Cortex of kidney (tissue), 1 donor: ENCODE measurements at places on chromosomes 6 and 20.

GRCh38 chr20:55597526-55597925 lies 407.8 kb downstream of the CBLN4 start:
- DNase-seq, result no peak

DNA sequence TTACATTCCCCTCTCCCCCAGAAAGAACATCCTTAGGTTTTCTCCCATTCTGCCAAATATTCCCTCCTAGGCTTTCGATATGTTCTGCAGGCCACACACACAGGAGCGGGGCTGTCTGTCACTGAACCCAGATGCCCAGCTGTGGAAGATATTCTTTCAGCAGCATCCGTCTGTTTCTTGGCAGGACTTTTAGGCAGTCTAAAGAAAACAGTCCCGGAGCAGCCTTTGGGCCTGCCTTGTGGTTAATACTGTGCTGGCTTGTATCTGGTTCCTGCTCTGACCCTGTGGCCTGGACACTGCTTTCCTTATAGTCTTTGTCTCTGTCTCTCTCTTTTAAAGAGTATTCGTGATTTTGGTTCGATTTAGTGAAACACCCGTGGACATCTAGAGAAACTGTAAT lies 94.6 kb upstream of the SUPT3H start:
- DNase-seq, result no peak

- DNase-seq, result no peak
These were observed 1054.3 kb downstream of the EPHA7 start for GRCh38 chr6:92364948-92365541.

DNA sequence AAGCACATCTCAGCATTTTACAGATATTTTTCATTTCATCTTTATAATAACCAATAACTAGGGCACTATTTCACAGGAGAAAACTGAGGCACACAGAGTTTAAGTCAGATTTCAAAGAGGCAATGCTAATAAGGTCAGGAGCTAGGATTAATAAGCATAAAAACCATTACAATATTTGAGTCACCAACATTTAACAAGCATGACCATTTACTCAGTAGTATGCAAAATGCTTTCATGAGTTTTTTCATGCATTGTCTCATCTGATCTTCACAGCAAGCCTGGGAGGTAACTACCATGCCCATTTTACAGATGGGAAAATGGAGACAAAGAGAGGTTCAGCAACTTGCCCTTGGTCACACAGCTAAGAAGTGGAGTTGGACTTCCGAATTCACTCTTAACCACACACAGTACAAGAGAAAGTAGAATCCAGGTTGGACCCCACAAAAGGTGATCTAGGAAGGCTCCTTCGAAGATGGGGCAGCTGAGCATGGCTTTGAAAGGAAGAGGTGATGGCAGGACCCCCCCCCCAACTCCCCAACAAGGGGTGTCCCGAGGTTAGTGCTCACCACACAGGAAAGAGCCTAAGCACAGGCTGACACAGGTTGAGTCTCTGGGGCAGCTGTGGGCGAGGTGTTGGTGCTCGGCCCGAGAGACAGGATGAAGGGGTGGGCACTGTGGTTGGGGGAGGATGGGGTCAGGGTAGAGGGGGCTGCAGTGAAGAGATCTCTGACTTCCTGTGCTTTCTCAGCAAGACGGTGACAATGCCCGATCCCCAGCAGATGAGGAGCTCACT lies 108.8 kb downstream of the PREX1 start:
- no peak for DNase-seq

DNA sequence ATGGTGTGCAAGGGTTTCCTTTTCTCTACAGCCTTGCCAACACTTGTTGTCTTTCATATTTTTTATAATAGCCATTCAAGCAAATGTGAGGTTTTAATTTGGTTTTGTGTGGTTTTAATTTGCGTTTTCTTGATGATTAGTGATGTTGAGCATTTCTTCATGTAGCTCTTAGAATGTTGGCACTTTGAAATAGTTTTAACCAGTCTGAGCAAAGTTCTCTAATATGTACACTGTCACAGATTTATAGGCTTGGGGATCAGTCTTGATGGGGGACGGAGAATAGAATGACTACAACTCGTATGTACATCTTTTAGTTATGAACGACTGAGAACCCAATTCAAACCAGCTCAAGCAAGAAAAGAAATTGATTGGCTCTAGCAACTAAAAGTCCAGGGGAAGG lies 1003.1 kb downstream of the KIF16B start:
- DNase-seq, result no peak

DNA sequence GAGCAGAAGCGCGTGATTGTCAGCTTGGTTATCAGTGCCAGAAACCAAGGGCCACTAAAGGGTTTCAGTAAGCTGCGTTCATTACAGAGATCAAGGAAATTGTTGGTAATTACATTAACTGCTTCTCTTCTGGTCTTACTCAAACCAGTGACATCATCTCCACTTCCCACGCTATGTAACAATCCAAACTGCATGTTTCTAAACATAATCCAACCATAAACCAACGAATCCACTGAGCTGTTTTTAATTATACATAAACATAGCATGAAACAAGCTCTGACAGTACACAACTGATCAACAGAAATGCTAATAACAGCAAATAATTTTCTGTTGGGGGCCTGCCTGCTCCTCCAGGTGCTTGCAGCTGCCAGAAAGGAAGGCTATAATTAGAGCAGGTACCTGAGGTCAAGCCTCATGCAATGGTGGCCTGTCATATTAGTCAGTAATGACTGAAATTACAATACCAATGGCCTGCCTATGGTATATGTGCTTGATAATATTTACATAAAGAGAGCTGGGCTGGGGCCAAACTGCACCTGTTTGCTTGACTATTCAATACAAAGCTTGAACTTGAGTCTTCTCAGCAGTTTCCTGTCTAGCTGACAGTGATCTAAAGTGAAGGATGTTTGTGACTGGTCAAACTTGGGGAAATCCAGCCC lies 40.1 kb downstream of the ILRUN start:
- no peak for DNase-seq

- DNase-seq, result no peak
These were observed 102.2 kb upstream of the RALGAPA2 start for GRCh38 chr20:20814685-20815084.

DNA sequence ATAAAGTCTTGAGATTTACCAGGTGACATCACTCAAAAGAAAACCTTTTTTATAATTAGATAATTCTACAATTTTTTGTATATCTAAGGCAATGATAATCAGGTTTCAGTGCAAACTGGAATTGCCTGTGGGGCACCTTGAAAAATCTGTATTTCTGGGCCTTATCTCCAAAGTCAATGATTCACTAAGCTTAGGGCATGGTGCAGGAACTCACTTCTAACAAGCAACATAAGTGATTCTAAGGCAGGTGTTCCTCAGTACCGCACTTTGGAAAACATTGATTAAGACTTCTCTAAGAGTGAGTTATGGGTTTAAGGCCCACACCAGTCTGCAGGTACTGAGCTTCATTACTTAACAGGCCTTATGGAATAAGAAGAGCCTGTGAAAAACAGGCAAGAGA lies 115.3 kb downstream of the COL12A1 start:
- DNase-seq, result no peak

- DNase-seq, result no peak
These were observed 280.2 kb downstream of the TBC1D7 start for GRCh38 chr6:13048113-13048512.

DNA sequence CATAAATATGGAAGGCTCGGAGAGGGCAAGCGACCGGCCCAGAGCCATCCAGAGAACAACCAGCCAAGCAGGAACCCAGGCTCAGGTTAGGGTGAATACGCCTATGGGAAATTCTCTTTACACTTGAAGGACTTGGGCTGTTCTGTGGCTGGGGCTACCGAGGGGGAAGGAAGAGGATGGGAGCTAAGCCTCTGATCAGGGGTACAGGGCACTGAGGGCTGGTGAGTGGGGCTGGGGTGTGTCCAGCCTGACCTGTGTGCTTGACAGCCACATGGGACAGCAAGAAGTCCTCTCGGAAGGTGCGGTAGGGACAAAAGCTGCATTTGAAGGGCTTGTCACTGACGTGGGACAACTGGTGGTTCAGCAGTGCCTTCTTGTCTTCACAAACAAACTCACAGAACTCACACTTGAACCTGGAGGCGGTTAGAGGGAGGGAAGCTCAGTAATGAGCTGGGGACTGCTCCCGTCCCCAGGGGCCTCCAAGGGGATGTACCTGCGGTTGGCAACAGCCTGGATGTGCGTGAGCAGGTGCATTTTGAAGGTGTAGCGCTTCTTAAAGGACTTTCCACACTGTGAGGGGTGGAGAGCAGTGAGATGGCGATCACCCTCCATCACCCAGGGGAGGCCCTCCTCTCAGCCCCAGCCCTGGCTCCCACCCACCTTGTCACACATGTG lies 11.9 kb downstream of the ZNF335 start:
- DNase-seq, result no peak

- DNase-seq, result no peak
These were observed 17.4 kb downstream of the PHF3 start for GRCh38 chr6:63652980-63653379.

- no peak for DNase-seq
These were observed 91.7 kb downstream of the GJA10 start for GRCh38 chr6:89985751-89986493.

GRCh38 chr20:14295238-14295637 lies 42.2 kb downstream of the FLRT3 start:
- no peak for DNase-seq

DNA sequence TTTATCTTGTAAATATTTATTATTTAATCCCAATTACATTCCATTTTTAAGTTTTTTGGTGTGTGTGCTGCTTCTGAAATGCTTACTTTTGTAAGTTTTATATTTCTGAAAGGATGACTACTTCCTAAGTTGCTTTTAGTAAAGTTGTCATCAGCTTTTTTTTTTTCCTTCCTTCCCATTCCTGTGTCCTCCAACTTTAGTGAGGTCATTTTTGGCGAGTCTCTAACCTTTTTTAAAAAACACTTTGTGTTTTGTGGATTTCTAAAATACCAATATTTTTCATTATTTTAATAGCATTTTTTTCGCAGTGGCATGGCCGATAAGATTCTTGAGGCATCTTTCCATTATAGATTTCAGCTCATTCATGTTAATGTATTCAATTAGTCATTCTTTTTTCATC lies 30.9 kb downstream of the FIG4 start:
- DNase-seq, result no peak

- no peak for DNase-seq
These were observed 15.5 kb downstream of the SYTL3 start for GRCh38 chr6:158665332-158665731.

DNA sequence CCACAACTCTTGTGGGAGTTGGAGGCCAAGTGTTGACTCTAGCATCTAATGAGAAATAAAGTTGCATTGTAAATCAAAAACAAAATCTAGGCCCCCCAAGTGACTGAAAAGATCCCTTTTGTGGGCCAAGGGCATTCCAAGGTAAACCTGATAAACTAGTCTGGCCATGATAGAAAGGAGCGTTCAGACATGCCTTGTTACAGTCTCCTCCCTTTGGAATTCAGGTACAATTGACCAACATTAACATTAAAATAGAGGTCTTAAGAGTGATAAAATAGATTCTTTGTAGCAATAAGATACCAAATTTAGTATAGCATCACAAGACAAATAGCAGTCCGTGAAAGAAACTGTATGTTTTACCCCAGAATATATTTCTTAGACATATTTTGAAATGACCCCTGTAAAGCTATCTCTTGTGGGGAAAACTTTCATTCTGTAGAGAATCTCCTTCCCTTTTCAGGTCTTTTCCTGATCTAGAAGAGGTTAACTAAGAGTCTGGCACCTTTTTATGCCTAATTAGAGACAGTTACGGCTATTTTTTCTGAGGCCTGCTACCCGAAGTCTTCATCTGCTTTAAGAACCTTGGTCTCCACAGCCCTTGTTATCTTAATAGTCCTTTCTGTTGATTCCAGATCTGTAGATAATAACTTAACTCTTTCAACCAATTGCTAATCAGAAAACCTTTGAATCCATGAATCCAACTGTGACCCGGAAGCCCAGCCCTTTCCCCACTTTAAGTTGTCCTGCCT lies 495.4 kb upstream of the MMS22L start:
- no peak for DNase-seq

- no peak for DNase-seq
These were observed 68.7 kb downstream of the LY86 start for GRCh38 chr6:6657085-6657819.

- no peak for DNase-seq
These were observed 67.1 kb downstream of the EPB41L2 start for GRCh38 chr6:130995783-130996447.

- DNase-seq, result no peak
These were observed 59.1 kb upstream of the NT5E start for GRCh38 chr6:85390775-85391174.

DNA sequence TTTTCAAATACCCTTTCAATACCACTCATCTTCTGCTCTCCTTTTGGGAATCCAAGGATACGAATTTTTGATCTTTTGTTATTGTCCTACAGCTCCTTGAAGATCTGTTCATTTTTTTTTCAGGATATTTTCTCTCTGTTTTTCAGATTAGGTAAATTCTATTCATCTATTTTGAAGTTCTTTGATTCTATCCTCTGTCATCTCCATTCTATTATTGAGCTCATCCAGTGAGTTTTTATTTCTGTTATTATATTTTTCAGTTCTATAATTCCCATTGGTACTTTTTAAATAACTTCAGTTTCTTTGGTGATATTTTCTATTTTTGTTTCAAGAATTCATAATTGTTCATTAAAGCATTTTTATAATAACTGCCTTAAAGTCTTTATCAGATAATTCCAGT lies 14.7 kb upstream of the ADTRP start:
- DNase-seq, result no peak

DNA sequence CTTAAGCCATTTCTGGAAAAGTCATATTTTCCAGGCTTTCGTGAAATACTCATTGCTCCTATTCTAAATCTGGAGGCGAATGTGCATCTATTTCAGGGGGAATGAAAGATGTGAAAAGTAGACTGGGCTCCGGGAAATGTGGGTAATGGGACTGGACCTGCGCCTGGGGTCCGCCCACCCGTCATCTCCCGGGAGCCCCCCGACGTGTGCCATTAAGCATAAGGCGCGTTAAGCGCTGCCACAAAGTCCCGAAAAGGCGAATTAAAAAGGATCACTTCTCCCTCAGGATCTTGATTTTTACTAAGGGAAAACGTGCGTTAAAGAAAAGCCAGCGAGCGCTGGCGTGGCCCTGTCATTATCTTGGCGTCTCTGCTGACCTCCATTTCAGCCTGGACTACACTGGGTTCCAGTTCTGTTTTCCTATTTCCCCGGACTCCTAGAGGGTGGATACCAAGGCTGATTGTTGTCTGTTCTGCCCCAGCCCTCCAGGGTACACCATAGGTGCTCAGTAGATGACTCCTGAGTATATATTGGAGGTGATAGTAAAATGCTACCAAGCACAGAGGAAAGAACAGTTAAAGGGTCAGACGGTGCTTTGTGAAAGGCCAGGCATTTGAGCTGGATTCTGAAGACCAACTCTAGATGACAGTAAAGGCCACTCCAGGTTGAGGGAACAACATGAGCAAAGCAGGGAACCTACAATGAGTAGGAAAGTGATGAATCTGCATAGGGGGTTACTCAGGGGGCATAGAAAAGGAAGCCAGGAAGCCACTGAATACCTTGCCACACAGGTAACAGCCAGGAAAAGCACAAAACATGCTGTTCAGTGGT lies 89.2 kb upstream of the ARID1B start:
- no peak for DNase-seq

- DNase-seq, result no peak
These were observed 53.1 kb upstream of the VSX1 start for GRCh38 chr20:25135031-25135430.

DNA sequence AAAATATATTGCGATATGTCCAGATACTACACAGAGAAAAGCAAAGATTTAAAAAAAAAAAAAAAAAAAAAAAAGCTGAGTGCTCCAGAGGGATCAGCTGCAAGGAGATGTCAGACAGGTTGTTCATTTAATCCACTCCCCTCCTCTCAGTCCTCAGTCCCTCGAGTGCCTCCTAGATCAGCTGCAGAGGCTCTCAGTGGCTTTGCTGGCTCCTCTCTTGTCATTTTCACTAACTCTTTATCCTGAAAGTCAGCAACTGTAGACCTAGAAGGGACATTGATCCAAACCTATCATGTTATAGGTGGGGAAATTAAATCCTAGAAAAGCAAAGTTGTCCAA lies 61.6 kb downstream of the KIAA0319 start:
- no peak for DNase-seq
